Stimulated activated CD8-positive, alpha-beta memory T cell treated with anti-CD3 and anti-CD28 coated beads, Interleukin-15, amount 100 ng/mL, for 4 hours (primary cell): ENCODE measurements at places on chromosomes 7 and 10.

- DNase-seq: no peak
Observed at GRCh38 chr7:55898287-55898686, 11.0 kb downstream of the ZNF713 start.

GRCh38 chr10:77907462-77907861, 19.1 kb downstream of the DLG5 start:
- DNase-seq: no peak

DNA sequence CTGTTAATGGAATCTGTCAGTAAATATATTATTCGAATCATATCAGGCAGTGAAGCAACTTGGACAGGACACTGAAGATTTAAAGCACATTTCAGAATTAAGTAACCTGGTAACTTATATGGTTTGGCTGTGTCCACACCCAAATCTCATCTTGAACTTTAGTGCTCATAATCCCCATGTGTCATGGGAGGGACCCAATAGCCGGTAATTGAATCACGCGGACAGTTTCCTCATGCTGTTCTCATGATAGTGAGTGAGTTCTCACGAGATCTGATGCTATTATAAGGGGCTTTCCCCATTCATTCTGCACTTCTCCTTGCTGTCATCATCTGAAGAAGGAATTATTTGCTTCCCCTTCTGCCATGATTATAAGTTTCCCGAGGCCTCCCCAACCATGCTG, 83.2 kb upstream of the COL1A2 start:
- DNase-seq: no peak

DNA sequence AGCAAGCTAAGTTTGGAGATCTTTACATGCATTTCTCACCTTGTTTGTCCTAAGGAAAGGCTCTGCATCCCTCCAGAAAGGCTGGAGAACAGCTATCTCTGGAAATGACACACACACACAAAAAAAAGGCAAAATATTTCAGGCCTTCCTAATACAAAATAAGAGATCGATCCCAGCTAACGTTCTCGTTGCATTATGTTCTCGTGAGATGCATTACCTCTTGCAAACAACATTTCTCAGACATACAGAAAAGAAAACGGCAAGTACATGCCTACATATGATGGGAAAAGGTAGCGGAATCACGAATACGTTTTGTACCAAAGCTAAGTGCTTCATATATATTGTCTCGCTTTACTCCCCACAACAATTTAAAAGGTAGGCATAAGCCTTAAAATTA, 488 bp downstream of the MTERF1 start:
- no peak for DNase-seq
